ENCODE measurements at places on chromosomes 7 and 10.

GRCh38 chr10:69089638-69090599, 2.0 kb downstream of the SRGN start:
- no peak for DNase-seq

DNA sequence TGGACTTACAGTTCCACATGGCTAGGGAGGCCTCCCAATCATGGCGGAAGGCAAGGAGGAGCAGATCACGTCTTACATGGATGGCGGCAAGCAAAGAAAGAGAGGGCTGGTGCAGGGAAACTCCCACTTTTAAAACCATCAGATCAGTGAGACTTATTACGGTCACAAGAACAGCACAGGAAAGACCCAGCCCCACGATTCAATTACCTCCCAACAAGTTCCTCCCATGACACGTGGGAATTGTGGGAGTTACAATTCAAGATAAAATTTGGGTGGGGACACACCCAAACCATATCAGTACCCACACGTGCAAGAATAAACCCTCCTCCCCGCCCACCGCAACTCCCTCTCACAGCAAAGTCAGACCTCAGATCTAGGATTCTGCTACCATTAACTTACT, 4.5 kb upstream of the AIFM2 start:
- DNase-seq: no peak

DNA sequence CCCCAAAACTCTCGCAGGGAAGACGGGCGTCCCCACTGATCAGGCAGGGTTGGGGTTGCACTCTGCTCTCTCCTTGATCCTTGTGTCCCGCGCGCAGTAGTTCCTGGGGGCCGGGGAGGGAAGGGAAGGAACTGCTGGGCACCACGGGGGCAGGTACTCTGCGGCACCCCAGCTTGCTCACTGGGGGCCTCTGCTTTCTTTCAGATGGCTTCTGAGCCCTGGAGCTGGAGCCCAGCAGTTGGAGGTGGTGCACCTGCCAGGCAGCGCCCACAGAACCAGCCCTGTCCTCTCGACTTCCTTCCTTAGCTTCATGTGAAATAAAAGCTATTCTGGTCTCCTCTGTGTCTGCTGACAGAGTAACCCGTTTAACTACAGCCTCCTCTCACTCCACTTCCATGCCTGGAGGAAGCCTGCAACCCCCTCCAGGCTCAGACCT, 12.2 kb downstream of the PLAC9 start:
- no peak for DNase-seq

- no peak for DNase-seq
Measured at GRCh38 chr10:110239892-110240291, 32.5 kb downstream of the MXI1 start.

DNA sequence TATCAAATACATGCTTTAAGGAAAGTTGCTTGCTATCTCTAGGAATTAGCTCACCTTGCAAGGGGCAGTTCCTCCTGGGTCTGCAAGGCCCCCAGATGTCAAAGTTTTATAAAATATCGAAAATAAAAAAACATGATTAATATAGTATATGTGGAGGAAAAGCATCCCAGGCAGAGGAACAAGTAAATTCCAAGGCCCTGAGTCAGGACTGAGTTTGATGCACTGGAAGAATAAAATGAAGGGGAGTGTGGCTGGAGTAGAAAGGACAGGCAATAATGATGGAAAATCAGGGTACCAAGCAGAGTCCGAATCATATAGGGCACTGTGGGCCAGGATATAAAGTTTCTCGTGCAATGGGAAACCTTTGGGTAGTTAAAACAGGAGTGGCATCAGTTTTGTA, 112.4 kb upstream of the EEPD1 start:
- DNase-seq: no peak

- no peak for DNase-seq
Measured at GRCh38 chr7:19930051-19930450, 156.6 kb upstream of the TMEM196 start.

DNA sequence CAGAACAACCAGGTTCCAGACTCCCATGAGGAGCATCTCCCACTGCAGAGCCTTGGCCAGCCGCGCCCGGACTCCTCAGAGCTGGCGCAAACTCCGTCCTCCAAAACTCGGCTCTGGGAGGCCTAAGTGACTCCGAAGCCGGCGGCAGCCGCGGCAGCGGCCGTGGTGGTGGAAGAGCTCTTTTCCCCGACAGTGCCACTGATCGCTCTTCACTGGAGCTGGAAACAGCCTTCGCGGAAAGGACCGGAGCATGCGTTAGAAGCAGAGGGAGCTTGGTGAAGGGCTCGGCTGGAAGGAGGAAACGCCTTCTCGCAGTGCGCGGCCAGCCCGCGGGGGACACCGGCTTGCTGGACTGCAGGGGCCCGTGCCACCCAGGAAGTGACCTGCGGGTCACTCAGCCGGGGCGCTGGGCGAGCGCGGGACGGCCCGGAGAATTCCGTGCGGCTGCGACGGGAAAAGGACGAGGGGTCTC, 5.0 kb upstream of the HOXA13 start:
- DNase-seq: no peak

DNA sequence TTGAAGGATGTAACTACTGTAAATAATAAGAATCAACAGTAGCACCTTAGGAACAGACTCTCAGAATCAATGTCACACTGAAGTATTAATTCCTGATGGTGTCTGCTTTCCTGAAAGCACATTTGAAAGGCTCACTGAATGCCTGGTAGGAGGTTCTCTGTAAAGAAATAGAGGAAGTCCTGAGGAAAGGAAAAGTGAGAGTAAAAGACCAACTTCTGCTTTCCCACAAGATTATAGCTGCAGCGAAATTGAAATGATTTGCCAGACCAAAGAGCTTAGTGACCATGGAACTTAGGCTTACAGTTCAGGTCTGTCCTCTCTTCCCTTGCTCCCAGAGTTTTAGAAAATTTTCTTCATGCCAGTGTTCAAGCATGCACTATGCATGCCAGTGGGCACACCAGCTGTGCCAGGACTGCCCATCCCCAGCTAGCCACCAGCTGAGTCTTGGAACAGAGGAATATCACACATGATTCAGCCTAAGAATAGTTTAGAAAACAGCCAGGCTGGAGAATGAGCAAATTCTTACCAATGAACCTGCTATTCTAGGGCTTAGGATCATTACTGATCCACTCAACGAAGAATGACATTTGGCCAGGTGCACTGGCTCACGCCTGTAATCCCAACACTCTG, 123.2 kb downstream of the HERPUD2 start:
- DNase-seq: no peak

DNA sequence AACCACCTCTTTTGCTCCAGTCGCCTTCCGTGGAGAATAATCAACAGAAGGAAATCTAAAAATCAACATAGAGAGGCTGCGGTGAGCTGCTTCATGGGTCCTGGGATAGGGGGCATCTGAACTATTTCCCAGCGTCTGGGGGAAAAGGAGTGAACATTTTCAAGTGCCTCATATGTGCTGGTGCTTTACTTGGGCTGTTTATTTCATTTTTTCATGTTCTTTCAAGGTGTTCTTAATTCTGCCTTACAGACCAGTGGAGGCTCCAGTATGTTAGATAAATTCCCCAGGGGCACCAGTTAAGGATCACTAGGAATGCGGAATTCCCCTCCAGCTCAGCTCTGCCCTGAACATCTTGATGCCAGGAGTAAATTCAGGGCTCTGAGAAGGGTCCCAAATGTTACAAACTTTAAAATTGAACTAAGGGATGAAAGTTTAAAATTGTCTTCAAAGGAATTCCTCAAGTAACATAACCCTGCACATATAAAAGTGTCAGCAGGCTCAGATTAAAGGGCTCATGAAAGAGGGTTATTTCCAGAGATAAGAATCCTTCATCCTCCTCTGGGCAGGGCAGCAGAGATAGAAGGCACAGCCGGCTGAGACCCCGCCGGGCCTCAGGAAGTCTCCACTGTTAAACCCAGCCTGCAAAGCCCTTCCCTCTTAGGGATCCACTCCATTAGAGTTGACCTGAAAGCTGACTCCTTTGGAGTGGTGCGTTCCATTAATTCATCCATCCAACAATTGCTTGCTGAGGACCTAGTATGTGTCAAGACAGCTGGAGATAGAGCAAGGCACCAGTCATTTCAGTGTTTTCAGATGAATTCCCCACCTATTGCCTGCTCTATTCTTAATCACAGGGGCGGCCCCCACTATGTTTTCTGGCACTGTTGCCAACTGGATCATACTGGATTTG, 345.8 kb downstream of the KCNMA1 start:
- DNase-seq: no peak

DNA sequence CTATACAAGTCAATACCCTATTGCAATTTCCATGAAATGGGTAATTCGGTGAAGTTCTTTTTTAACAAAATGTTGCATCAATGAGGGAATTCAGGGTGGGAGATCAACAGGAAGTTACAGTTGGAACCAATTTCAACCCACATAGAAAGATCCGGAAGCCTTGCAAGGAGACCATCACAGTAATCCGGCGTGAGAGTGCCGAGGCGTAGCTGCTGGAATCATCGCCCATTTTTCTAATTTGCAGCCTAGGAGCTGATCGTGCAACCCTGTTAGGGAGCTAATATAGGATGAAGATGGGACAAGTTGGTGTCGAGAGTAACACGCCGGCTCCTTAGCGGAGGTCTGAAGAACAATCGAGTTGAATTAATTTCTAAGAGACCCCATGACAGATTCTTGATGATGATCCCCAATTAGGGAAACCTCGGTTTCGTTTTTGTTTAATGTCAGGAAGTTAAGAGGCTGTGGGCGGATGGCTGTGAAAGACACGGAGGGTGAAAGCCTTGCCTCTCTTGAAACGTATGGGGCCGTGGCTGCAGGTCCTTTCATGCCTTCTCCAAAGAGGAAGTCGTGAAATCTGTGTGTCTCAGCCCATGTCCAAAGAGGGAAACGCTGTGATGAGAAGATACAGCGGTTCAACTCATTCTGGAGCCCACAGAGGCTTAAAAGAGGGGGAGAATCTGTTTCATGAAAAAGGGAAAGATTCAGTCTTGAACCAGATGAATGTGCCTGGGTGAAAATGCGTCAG, 51.2 kb upstream of the CARD11 start:
- no peak for DNase-seq

DNA sequence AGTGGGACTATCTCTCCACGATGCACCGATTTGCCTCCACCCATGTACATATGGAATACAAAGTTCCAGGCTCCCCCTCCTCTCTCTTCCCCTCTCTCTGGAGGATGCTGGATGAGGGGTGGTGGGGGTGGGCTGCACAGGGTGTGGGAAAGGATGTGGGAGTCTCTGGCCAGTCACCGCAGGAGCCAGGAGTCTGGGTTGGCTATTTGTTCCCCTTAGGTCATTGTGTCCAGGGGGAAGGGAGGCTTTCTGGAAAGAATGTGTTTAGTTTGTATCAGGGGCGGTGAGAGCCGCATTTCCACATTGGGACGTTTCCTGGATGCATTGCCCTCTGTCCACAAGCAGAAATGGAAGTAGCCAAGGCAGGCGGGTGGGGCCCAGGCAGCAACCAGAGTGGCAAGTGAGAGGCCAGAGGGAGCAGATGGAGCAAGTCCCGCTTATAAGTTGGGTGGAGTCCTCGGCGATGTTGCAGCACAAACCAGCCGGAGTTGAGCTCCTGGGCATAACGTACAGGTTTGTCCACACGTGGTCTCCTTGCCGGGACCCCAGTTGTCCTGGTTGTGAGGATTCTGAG, 63.3 kb downstream of the ZNF777 start:
- no peak for DNase-seq

- no peak for DNase-seq
Measured at GRCh38 chr7:33591490-33591889, 313.8 kb upstream of the BMPER start.

GRCh38 chr7:74104702-74105101, 21.1 kb downstream of the LIMK1 start:
- no peak for DNase-seq

DNA sequence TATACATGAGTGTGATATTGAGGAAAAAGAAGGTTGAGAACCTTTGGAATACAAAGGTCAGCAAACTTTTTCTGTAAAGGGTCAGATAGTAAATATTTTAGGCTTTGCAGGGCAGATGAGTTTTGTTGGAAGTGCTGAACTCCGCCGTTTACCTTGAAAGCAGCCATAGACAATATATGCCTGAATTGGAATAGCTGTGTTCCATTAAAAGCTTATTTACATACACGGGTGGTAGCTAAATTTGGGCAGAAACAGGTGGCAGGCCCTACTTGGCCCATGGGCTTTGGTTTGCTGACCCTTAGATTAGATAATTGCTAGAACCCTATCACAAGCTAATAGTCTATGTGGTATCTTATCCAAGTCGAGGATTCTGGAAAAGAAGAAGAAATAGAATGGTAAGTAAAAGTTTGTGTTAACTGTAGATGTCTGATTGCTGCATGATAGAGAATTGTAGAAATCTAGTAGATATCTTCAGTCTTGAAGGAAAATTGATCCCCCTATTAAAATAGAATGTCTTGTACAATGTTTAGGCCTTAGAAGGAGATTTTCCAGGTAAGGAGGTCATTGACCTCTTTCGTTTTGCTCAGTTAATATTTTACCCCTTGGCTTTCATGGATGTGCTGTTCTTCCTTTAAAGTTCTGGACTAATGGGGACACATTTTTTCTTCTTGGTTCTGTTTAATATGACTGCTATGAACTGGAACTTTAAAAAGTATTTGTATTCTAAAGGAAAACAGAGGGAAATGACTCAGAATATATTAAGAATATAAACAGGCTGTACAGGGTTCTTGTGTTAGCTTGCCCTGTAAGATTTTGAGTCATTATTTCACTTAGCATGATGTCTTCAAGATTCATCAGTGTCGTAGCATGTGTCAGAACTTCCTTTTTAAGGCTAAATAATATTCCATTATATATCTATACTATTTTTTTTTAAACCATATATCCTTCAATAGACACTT, 8.0 kb downstream of the RBM33 start:
- no peak for DNase-seq

- no peak for DNase-seq
Measured at GRCh38 chr10:25694206-25694933, 239.7 kb upstream of the MYO3A start.

DNA sequence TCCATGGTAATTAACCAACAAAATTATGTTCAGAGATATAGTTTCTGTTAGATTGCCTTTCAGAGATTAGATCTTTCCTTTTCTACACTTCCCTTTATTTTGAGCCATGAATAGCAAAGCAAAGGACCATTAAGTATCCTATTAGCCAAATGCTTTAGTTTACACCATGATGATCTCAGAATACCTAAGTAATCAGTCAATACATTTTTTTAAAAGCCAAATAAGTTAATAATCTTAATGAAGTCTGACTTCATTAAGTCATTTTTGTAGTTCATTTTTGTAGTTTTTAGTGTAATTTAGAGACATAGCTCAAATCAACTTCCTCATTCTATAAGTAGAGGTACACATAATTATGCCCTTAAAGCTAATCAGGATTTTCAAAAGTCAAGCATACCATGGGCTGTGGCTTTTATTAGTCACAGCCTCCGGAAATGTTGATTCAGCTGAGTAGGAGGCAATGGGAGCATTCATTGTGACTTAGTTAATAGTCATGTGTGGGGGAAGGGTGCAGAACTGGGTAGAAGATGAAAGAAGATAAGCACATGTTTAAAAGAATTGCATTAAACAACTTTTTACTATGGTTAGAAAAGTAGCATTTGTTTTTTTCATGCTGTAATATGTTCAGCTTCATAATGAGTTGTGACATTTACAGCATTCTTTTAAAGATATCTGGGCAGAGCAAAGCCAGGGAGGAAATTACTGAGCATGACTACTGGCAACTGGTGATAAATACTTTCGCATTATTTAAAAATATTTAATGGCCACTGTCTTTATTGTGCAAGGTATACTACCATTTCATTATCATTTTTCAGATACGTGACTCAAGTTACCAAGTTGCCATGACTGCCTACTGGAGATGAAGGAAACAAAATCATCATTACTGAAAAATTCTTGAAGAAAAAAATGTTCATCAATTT, 57.3 kb upstream of the CCDC71L start:
- no peak for DNase-seq

GRCh38 chr10:102396730-102397151, 1.2 kb downstream of the NFKB2 start:
- DNase-seq: no peak

GRCh38 chr7:110856704-110857103, 234.2 kb upstream of the LRRN3 start:
- no peak for DNase-seq
